MV-4-11 (cell line): ENCODE measurements at places on chromosomes 6 and 20.

DNA sequence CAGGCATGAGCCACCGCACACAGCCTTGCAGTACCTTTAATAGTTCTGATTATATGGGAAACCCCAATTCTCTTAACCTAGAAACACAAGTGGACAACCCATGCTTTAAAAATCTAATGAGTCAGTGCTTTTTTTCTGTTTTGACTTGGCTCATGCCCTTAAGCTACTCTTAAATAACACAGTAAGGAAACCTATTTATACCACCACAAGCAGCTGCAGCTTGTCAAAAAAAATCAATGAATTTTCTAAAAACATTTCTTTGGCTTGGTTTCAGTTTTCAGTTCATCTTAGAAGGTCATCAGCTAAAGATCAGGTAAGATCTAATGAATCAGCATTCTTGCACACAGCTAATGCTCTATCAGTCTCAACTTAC, 124.1 kb upstream of the DST start:
- DNase-seq, result no peak

DNA sequence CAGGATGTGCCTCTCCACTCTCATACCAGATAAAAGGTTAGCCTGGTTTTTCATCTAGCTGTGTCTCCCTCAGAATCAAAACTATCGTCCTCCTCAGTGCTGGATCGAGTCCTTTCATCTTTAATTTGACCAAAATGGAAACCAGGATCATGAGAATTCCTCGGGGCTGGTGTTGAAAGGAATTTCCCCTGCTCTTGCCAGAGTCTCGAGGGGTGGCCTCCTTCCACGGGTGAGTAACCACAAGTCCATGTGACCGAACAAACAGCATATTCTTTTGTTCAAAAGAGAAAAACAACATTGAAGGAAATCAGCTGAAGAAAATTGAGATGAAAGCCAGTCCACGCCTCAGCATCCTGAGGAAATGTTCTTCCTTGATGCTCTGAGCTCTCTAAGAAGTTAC, 165.9 kb upstream of the CDYL start:
- DNase-seq, result no peak

DNA sequence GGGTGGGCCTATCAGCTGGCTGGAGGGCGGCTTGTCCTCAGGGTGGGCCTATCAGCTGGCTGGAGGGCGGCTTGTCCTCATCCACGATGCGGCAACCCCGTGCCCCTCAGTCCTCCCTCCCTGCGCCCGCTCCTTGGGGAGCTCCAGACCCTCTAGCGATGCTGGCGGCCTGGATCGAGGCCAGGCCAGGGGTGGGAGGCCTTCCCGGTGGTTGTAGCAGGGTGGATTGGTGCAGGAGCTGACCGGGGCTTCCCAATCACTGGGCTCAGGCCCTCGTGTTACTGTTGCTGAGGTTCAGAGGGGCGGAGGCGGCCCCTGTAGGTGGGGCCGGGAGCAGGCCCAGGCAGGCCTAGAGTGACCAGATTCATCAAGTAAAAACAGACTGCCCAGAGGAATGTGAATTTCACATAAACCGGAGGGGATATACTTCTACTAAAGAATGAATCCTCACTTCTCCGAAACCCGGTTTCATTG, 8.8 kb downstream of the SLC17A9 start:
- no peak for DNase-seq

- no peak for DNase-seq
These were observed 855.8 kb upstream of the CITED2 start for GRCh38 chr6:140230282-140230681.

DNA sequence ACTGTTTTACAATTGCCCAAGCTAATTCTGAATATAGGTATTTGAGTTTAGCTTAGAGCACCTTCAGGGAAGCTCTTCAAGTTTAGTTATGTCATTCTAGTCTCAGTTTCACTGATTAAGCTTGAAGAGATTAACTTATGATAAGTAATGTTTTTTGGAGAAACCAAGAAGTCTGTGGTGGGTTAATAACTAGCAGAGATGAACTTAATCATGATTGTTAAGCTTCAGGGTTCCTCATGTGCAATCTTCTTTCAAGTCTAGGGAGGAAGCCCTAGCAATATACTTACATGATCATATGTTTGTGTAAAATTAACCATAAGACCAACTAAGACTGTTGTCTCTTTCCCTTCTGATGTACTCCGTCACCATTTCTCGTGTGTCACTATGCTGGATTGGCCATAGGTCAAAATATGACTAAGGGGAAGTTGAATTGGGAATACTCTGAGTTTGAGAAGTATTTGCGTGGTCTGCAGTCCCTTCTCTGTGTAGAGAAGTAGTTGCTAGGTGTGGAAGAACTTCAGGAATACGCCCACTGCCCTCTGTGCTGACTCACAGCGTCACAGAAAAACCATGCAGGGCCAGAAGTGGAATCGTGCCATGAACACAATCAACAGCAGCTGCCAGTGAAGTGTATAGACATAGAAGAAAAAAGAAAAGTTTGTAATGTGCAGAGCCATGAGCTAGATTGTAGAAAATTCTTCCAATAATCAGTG, 88.3 kb downstream of the SH3BGRL2 start:
- no peak for DNase-seq

DNA sequence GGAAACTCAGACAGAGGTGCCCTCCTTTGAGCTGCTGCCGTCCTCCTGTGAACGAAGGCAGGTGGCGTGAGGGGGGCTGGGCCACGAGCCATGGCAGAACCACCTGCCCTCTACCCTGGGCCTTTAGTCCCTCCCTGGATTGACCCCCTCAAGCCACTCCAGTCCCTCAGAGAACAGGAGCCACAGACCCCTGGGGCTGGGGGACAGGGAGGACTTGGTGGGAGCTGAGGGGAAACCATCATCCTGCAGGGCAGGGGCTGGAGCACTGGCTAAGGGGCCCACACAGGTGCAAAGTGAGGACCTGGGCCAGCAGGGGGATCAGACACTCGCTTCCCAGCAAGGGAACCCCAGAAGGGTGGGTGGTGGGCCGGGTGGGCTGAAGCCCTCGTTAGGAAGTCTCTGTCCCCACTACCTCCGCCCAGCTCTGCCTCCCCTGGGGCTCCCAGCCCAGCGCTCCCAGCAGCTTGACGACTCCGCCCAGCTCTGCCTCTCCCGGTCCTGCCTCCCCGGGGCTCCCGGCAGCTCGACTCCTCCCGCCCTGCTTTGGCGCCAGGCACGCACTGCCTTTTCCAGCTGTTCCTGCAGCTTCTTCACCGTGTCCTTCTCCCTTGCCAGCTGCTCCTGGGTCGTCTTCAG, 44.4 kb downstream of the DSTN start:
- DNase-seq, result no peak

DNA sequence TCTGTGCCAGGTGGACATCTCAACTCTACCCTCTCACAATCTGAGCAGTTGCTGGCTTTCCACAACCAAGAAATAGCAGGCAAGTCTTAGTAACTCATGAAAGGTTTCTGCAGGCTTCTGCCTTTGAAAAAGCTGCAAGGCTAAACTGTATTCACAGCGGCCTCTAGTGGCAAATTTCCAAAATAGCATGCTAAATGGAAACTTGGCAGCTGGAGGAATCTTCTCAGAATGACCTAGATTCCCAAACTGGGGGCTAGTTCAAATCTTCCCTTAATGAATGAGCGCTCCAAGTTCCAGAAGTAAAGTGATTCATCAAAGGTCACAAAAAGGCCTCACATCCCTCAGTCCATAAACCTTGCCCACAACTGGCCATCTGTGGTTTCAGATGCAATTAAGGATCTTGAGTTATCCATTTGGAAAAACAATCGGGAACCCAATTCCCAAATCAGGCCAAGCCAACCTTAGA, 11.9 kb upstream of the CPNE5 start:
- DNase-seq, result peak; percentile 65

GRCh38 chr6:148521158-148521557, 178.5 kb downstream of the SASH1 start:
- DNase-seq, result no peak

DNA sequence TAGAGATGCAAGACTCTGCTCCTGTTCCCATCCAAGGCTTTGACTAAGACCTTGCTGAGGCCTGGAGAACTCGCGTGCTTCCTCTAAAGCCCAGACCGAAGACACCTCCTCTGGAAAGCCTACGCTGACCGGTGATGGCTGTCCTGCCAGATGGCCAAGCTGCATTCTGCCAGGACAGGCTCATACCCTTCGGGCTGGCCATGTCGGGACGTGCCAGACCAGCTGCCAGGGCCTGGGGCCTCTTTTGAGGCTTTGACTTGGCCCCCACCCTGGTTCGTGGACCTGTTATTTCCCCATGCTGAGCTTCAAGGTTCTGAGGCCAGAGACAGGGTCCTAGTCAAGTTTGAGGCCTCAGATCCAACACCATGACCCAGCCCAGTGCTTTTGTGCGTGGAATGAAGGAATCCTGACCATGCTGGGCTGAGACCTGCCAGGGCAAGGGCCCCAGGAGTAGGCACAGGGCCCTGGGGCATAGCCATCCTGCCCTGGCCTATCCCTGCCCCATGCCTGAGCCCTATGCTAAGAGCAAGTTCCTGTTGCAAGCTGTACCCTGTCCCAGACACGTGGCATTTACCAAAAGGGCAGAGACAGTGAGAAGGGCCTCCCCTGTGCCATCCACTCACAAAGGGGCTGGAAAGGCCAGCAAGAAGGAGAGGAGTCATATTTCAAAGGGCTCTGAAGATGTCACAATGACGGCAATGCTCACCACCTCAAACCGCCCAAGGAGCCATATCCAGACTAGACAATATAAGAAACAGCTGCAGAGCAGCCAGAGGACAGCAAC, 42.8 kb downstream of the MRPL14 start:
- DNase-seq, result peak; percentile 24

GRCh38 chr6:22600059-22600458, 30.7 kb downstream of the HDGFL1 start:
- no peak for DNase-seq

GRCh38 chr6:170140129-170140528, 150.7 kb downstream of the DLL1 start:
- DNase-seq, result no peak

DNA sequence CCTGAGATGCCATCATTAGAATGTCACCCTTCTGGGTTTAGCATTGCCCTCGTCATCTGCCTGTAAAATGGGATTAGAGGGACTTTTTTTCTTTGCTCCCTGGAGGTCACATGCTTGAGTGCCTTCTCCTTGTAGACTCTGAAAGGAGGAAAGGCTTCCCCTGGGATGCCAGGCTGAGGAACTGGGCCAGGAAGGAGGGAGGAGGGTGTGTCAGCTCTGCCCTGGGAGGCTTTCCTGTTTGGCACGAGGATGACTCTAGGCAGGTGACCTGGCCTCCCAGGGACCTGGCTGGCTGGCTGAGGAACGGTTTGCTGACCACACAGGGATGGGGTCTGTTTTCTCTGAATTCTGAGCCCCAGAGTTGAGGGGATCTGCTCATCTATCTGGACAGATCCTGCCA, 137.9 kb upstream of the RNF24 start:
- DNase-seq, result no peak

- no peak for DNase-seq
These were observed 558.2 kb downstream of the PKHD1 start for GRCh38 chr6:51529240-51529639.

DNA sequence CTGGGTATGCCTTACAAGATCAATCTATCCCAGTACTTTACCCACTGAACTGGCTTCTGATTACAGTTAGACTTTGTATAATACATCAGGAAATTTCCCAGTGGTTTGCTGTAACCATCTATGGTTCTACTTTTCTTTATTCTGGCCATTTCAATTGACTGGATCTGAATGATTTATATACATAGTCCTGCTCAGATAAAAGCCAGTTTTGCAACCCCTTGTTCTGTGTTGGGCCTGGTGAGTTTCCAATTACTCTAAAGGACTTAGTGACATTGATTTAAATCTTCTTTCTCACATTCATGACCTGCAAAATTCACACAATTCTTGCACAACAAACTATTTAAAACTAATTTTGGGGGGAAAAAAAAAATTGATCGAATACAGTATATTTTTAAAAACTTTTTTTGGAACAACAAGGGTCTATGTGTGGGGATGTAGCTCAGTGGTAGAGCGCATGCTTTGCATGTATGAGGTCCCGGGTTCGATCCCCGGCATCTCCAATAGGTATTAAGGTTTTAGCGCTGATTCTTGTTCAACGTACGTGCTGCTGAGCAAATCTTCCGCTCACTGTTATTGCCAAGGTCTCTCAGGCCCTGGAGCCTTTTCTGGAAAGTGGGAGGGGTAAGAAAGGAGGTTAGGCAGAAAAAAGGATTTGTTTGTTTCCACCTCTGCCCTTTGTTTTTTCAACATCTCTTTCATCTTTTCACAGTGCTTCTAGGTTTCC, 117.5 kb downstream of the GPX5 start:
- peak; percentile 54 for DNase-seq

DNA sequence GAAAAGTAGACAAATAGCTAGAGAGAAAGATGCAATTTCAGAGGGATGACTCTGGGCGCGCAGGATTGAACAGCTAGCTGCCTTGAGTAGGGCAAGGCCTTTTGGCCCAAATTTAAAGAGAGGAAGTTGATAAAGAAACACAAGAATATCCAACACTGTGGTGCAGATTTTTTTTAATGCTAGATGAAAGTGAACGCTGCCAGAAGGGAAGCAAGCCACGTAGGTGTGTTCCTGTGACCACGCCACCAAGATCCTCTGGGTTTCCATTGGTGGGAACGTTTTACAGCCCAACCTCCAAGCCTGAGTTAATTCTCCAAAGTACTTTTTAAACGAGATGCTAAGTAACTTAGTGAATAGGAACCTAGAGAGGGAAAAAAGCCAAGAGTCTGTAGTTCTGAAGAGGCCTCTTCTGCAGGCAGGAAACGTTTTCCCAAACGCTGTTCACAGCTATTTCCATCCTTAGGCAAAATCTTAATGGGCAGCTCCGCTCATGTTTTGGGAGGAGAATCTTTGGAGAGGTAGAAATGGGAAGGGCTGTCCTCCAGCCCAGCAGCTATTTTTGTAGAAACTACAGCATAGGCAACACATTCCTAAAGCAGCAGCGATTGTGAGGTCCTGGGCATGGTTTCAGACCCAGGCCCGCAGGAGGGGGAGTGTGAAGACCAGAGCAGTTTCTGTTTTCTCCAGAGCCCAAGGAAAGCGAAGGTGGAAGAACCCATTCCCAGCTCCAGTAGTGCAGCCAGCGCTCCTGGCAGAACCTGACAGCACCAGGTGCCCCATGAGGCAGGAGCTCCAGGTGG, 8.2 kb downstream of the LY86 start:
- no peak for DNase-seq

DNA sequence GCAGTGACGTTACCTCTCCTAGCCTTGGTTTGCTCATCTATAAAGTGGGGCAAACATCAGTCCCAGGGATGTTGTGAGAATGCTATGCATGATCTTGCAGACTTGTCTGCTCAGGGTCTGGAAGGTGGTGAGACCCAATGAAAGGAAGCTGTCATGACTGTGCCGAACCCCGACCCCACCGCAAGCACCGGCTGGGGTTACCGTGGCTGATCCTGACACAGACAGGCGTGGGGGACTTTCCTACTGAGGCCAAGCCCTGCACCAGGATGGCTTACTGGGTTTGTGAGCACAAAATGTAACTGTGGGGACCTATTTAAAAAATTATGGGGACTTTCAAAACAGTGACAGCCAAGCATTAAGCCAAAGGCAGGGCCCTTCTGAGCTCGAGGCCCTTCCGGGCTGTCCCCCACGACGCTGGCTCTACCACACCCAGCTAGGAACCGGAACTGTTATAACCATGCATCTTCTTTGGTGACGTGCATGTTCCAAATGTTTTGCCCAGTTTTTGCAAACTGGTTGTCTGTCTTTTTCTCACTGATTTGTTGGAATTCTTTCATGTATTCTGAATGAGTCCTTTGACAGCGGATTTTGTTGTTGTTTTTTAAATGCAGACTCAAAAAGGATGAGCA, 76.6 kb upstream of the PMEPA1 start:
- no peak for DNase-seq
